ENCODE measurements at places on chromosomes 7 and 10.

GRCh38 chr7:953547-954327 is 743 bp downstream of the ADAP1 start:
- peak; percentile 36 for DNase-seq

DNA sequence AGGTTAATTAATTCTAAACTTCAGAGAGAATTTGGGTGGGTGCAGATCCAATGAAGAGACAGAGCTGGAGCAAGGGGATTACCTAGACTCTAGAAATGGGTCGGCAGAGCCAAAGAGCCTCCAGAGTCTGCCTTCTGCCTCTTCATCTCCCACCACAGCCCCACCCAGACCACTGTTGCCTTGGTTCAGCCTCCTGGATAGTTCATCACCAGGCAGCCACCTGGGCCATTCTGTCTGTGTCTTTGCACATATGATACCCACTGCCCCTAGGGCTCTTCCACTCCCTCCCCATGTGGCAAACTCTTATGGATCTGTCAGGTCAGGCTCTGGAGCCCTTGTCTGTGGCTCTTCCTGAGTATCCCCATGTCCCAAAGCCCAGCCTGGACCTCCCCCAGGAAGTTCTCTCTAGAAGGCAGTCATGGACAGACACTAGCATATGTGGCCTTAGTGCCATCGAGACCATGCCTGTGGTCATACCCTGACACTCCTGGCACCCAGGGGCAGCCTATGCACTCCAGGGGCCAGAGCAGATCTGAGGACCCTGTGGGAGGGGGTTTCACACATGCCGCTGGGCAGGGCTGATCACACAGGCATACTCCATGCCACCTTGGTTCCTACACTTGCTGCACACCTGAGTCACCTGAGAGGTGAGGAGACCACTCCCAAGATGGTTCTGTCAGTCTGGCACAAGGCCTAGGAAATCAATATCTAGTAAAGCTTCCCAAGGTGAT is 41.6 kb downstream of the FRMPD2 start:
- DNase-seq, result no peak

GRCh38 chr10:126584836-126585235 is 85.7 kb downstream of the C10orf90 start:
- no peak for DNase-seq

GRCh38 chr7:101782476-101782875 is 35.0 kb upstream of the CUX1 start:
- DNase-seq, result no peak

DNA sequence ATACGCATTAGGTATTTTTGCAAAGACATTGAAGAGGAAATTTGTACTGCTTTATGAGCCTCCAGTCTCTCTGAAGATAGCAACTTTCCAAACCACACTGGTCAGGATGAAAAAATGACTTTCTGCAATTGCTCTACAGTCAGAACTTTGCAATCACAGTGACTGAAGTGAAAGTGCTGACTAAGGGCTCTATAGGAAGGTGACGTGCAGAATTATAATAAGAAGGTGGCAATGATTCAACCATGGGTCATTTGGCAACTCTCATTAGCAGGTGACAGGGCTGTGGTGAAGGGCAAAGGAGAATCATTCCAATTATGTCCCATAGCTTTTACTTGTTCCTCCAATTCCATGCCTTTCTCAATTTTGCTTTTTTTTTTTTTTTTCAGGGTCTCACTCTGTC is 311.0 kb downstream of the ANKRD30A start:
- DNase-seq, result peak; percentile 15

DNA sequence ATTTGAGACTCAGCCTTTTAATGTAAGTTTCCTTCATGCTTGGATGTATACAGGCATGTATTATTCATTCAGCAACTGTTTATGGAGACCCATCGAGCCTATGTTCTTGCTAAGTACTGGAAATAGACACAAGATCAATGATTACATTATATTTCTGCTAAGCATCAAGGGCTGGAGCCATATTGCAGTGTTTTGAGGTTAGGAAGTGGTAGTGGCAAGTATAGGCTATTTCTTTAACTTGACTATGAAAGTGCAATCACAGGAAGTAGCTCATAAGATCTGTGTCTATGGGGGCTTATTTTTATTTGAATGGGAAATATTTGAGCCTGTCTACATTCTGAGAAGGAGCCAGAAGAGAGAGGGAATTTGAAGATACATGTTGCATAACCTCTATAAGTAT is 123.8 kb downstream of the HDAC9 start:
- no peak for DNase-seq

DNA sequence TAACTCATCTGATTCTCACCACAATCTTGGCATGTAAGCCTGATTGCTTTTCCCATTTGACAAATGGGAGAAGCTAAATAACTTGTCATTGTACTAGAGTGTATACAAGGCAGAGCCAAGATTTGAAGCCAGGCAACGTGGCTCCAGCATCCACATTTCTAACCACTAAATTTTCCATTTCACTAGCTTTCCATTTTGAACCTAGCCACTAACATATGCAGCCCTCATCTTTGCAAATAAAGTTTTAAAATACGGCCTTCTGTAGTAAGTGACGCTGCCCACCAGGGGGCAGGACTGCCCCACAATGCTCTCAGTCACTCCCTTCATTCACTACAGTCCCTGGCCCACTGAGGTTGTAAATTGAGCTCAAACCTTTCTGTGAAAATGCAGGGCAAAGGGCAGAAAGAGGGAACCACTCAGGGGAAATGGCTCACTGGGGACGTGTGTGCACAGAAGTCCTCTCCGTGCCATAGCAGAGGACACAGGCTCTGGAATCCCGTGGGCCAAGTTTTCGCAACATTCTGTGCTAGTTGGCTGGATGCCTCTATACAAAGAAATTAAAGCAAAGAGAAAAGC is 315.7 kb downstream of the TNS3 start:
- DNase-seq, result peak; percentile 58

DNA sequence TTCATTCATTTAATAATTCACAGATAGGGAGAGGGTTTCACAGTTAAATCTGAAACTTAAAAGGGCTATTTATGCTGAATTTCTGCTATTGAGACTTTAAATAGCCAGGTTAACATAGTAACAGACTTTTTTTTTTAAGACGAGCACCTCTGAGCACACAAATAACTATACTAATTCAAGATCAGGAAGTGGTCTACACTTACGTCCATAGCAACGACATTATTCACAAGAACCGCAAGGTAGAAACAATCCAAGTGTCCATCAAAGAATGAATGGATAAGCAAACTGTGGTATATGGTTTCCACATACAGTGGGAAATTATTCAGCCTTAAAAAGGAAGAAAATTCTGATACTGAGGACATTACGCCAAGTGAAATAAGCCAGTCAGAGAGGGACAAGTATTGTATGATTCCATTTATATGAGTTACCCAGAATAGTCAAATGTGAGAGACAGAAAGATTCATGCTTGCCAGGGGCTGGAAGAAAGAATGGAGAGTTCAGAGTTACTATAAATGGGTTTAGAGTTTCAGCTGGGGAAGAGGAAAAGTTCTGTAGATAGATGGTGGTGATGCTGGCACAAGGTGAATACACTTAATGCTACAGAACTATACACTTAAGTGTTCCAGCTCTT is 140.3 kb upstream of the LAMB4 start:
- no peak for DNase-seq

All from OCI-M1 (cell line).